ENCODE measurements at places on chromosomes 3 and 15.

DNA sequence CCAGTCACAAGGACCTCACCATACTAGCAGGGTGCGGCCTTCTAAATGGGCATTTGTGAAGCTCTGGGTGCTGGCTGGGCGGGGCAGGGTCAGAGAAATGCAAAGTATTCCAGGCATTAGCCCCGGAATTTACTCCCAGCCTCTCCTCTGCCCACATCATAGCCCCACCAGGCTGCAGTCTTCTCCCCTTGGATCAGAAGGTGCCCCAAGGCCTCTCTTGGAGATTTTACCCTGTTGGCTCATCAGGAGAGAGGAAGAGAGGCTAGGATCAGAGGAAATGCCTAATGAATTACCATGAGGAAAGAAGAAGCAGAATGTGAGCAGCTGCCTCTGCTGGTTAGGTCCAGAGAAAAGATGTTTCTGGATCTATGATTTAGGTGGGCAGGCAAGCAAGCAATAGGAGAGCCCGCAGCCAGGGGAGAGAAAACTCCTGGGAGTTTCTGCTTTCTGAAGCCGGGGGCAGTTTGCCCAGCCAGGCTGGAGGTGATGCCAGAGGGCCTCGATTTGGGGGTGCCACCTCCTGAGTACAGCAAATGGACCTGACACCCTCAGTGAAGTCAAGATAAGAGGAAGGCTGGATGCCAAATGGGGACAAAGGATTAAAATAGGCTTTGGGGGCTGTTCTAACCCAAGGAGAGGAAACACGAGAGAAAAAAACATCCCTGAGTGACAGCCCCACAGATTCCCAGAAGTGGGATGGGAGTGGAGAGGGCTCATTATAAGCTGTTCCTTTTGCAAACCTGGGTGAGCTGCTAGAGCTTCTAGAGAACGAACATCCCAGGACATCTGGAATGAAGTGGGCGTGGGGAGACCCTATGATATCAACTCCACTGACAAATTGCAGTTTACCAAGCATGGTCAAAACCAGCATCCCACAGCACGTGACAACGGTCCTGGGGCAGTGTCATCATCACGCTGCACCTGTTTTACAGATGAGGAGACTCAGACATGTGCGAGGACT lies 65.4 kb downstream of the BDH1 start:
- no peak for DNase-seq

GRCh38 chr3:107938143-107938542 lies 152.7 kb downstream of the CD47 start:
- DNase-seq: no peak

DNA sequence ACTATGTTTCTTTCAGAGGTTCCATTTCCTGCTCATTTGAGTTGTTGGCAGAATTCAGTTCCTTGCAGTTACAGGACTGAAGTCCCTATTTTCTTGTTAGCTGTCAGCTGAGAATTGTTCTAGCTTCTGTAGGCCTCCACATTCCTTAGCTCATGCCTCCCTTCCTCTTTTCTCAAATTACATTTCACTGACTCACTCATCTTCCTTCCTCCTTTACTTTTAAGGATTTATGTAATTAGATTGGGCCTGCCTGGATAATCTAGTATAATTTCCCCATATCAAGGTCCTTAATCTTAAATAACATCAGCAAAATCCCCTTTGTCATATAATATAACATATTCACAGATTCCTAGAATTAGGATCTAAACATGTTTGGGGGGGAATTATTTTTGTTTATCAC lies 40.6 kb upstream of the RBMS3 start:
- DNase-seq: no peak

- DNase-seq: no peak
These were observed 9.5 kb downstream of the FAM3D start for GRCh38 chr3:58657036-58657520.

DNA sequence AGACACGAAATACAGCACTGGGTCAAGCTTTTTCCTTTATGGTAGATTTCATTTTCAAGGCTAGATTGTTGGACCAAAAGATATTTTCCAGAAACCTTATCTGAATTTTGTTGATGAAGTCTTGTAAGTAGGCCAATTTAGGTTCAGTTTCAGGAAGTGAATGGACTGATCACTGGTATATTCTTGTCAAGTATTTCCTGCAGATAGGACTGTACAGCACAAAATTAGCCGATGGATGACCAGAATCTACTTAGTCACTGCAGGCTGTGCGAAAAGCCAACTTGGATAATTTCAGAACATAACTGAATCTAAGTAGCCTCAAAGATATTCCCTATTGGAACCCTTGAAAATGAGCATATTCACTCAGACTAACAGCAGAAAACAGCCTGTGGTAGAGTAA lies 206.5 kb downstream of the NR1D2 start:
- no peak for DNase-seq

DNA sequence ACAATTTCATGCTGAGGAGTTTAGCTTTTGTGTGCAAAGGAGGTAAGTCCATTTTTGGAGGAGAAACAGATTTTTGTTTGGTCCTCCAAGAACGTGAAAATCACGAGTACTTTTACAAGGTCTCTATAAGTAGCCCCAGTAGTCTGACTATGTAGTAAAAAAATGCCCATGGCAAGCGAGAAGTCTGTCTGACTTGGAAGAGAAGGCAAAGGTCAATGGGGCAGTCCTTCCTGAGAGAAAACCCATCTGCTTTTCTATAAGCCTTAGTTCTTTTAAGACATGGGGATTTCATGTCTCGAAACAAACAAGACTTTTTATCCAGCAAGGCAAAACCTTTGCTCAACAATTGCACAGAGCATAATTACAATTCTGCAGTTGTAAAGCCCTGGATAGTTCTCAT lies 183.2 kb downstream of the GAP43 start:
- no peak for DNase-seq

GRCh38 chr3:11613851-11614487 lies 29.7 kb downstream of the VGLL4 start:
- DNase-seq: no peak

- no peak for DNase-seq
These were observed 49.9 kb downstream of the CASR start for GRCh38 chr3:122233101-122233952.

- DNase-seq: no peak
These were observed 258.4 kb upstream of the ZNF717 start for GRCh38 chr3:76043746-76044145.

- DNase-seq: no peak
These were observed 177.2 kb upstream of the THBS1 start for GRCh38 chr15:39403640-39404117.

- DNase-seq: no peak
These were observed 303.6 kb upstream of the ARPP21 start for GRCh38 chr3:35335703-35336102.

GRCh38 chr15:88118035-88118434 lies 138.5 kb downstream of the NTRK3 start:
- no peak for DNase-seq

DNA sequence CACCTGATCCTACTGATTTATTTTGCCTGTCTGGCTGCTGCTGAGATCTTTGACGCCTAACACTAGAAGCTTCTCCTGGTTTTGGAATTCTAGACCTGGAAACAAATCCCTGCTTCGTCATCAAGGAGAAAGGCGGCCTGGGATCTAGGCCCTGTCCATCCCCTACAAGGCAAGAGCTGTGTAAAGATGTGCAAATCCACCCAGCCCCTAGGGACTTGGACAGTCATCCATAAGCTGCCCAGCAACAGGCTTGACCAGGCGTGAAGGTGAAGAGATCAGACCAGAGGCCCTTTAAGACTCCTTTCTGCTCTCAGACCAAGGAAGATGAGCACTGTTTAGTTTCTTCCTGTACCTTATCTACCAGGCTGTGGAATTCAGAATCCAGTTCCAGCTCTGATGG lies 32.2 kb downstream of the SLC41A3 start:
- DNase-seq: no peak

GRCh38 chr3:140092848-140093536 lies 158.0 kb downstream of the CLSTN2 start:
- no peak for DNase-seq

GRCh38 chr3:31937225-31937624 lies 43.8 kb downstream of the OSBPL10 start:
- DNase-seq: no peak

DNA sequence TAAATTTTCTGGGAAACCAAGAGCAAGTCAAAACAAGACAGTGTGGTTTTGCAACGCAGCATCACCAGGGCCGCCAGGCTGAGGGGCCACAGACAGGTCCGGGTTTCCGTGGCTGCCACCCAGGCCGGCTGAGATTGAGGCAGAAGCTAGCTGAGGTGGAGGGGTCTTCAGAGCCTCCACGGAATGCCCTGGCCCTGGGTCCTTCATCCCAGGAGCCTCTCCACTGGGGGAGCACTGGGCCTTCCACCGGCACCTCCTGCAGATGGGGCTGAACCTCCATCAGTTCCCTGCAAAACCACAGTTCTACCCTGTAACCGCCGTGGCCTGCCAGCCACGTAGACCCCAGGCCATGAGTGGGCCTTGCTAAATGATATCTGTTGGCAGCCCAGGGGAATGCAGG lies 152.7 kb downstream of the CHSY1 start:
- no peak for DNase-seq

Measured in activated CD8-positive, alpha-beta memory T cell treated with anti-CD3 and anti-CD28 coated beads for 48 hours (primary cell).